GM12878 (cell line): ENCODE measurements at places on chromosomes 1 and 21. TPM values are rescaled to one million over a fixed set of nuclear protein-coding genes. Genes with fewer than 3 reads are reported as not detected.

Gene LENEP
- 0.29 TPM in 1 of 2 replicates, not detected in the other for polyA plus RNA-seq

GRCh38 chr1:229972600-229973296 lies 94.3 kb upstream of the GALNT2 start:
- H3K27ac ChIP-seq, result no peak overlapping the region
- no peaks in the 10 kb centered on the region for H3K27me3 ChIP-seq
- no peak for DNase-seq
- no peaks in the 10 kb centered on the region for H3K36me3 ChIP-seq
- no peak overlapping the region for H3K4me3 ChIP-seq

DNA sequence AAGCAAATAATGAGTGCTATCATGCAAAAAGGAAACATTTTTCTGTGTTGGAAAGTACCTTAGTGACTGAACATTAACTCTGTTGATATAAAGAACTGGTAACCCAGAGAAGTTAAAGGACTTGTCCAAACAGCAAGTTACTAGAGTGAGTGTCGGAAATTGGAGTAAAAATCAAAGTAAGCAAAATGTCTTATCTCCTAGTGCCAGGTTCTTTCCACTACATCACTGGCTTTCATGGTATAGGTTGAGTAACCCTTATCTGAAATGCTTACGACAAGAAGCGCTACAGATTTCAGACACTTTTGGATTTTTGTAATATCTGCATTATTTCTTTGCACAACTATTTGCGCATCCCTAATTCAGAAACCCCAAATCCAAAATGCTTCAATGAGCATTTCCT lies 16.4 kb upstream of the RABIF start:
- no peak overlapping the region for H3K27ac ChIP-seq
- H3K4me1 ChIP-seq, result no peaks in the 10 kb centered on the region
- H3K36me3 ChIP-seq, result no peaks in the 10 kb centered on the region; the same call in 1 of the 2 replicates
- DNase-seq, result no peak
- H3K27me3 ChIP-seq, result no peaks in the 10 kb centered on the region

GRCh38 chr1:153353226-153353947 lies 4.3 kb upstream of the S100A9 start:
- no peak overlapping the region for H3K27ac ChIP-seq
- peaks cover 12% of the 10 kb centered on the region for H3K4me1 ChIP-seq
- no peaks in the 10 kb centered on the region for H3K27me3 ChIP-seq
- H3K4me3 ChIP-seq, result no peak overlapping the region

DNA sequence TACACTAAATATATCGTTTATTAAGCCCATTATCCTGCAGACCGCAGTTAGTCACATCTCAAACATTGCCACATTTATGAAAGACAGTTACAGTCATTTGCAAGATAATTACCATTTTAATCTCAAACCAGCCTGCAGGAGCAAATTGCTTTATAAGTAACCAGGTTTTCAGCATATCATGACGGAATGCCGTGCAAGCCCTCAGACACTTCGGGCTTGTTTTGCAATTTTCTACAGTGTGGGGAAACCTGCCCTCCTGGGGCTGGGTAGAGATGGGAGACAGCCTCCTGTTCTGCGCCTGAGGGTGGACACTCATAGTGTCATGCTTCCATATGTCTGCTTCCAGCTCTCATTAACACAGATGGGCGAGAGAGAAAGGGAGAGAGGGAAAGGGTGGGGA lies 563.9 kb downstream of the NPHP4 start:
- DNase-seq, result no peak
- H3K27me3 ChIP-seq, result no peaks in the 10 kb centered on the region; the same call in 1 of the 2 replicates
- H3K36me3 ChIP-seq, result no peaks in the 10 kb centered on the region
- H3K4me1 ChIP-seq, result no peaks in the 10 kb centered on the region
- H3K27ac ChIP-seq, result no peak overlapping the region

- H3K27me3 ChIP-seq, result no peaks in the 10 kb centered on the region
- no peak for DNase-seq
- no peak overlapping the region for H3K27ac ChIP-seq
- H3K36me3 ChIP-seq, result no peaks in the 10 kb centered on the region
- no peak overlapping the region for H3K4me3 ChIP-seq
- H3K4me1 ChIP-seq, result peaks cover 11% of the 10 kb centered on the region
Observed at GRCh38 chr21:42453224-42453985, 42.6 kb downstream of the RSPH1 start.
